ENCODE measurements at places on chromosomes 6 and 20.
A peak's percentile ranks its signal among the peaks of the same experiment; 100 is the strongest.

- no peak for DNase-seq
Measured at GRCh38 chr6:35552285-35552917, 39.7 kb upstream of the TULP1 start.

- no peak for DNase-seq
Measured at GRCh38 chr6:25050356-25050755, 114.6 kb upstream of the RIPOR2 start.

DNA sequence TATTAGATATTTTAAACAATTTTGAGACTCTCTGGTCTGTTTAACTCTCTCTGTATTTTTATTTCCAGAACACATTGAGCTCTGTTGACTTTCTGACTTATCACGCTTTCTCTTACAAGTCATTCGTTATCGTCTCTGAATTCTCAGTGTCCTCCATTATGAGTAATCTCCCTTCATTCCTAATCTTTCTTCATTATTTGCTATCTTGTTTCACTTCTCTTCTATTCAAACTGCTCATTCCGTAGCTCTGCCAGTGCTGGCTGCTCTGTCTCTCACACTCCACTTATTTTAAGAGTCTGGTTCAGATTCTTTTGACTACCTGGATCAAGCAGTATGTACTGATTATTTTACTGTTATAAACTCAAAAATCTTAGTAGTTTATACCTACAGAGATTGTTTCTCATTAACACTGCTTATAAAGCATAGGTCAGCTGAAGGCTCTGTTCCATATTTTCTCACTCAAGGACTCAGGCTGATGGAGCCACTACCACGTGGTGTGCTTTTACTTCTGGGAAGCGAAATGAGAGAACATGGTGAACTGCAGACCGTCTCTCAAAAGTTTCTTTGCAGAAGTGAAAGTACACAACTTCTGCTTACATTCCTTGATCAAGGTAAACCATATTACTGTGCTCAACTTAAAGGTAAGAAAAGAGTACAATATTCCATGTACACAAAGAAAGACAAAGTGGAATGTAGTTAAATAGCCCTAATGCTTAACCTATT lies 485.2 kb downstream of the GRIK2 start:
- no peak for DNase-seq

DNA sequence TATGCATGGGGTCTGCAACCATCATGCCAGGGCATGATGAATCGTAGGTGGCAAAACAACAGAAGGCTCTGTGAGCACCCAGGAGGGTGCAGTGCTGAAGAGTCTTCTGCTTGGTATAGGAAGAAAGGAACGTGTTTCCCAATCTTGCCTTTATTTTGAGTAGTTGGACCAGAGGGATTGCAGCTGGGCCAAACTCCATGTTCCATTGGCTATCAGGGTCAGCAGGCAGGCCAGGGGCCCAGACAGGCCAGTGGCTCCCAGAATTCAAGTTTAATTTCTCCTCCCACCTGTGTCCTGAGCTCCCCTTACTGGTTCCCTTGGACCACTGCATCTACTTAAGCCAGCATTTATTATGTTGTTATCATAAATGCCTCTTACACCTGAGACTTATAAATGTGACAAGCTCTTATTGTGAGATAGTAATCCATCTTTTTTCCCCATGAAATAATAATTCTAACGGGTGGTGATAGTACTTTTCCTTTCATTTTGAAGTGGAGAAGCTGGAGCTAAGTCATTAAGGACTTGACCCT lies 918 bp upstream of the TRIM38 start:
- DNase-seq = no peak

- DNase-seq = no peak
Measured at GRCh38 chr6:117711369-117711768, 36.1 kb downstream of the NUS1 start.

DNA sequence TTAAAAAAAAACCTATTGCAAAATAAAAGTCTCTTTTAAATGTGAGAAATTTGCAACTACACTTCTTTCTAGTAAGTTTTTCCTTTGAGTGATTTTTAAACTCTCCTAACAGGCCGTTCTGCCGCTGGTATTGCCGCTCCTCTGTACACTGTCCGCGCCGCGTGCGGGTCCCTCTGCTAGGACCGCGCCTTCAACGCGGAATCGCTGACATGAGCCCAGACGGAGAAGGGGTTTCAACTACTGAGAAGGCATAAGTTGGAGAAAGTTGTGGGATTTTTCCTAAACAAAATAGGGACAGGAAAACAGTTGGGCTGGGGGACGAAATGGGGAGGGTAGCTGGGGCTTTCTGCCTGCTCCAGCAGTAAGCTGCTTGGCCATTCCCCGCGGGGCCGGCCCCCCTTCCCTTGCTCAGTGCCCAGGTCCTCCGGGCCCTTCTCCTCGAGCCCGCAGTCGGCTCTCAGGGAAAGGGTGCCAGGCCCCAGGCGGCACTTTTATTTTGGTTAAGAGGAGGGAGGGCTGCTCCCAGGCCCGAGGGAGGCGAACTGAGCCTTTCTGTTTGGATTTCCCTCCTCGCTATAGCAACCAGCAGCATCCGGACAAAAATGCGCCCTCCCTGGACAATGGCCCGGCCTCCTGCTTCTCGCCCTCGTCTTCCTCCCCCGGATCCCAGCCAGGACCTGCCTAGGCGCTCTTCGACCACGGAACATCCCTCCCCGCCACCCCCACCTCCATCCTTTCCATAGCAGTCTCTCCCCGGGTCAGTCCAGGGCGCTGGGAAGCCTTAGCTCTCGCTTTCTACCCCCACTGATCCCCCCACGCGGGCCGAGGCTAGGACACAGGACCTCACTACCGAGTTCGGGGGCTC lies 6.8 kb upstream of the POU3F2 start:
- no peak for DNase-seq

DNA sequence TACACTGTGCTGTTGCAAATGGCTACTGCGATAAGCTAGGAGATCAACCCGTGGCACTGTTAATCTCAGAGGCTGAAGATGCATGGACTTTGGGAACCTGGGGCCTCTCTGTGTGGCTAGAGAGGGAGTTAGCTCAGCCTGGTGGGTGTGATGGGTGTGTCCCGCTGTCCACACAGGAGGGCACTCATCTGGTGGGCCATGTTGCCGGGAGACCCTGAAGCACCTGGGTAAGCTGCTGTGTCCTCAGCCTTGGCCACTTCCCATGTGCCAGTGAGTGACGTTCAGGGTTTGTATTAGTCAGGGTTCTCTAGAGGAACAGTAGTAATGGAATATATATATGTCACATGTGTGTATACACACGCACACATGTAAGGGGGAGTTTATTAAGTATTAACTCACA lies 132.7 kb downstream of the ERMARD start:
- no peak for DNase-seq

DNA sequence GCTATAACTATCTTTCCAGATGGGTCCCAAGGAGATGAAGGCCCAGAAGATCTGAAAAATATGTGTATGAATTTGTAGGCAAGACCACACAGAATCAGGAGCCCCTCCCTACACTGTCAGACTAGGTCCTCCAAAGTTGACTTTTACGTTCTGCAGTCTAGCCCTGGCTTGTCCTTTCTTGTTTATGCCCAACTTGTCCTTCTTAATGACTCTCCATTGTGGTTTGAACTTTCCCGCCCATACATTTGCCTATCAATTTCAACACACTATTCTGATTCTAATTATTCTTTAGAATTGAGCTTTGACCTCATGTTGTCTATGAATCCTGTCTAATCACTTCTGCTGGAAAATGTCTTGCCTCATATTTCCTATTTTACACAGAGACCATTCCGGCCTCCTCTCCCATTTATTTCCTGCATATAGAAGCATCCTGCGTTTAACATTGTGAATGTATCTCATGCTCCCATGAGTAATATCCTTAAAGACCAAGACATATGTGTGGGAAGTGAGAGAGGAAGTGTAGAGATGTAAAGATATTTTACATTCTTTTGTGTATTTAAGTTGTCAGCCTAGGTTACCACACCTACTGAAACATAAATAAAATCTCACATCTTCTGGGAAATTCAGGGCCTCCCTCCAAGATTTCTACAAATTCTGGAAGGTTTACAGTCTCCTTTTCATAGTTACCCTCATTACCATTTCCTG lies 348.3 kb downstream of the BCKDHB start:
- DNase-seq = no peak

GRCh38 chr6:70415247-70415646 lies 1.9 kb downstream of the FAM135A start:
- no peak for DNase-seq

GRCh38 chr6:53921639-53922038 lies 126.8 kb downstream of the LRRC1 start:
- no peak for DNase-seq

DNA sequence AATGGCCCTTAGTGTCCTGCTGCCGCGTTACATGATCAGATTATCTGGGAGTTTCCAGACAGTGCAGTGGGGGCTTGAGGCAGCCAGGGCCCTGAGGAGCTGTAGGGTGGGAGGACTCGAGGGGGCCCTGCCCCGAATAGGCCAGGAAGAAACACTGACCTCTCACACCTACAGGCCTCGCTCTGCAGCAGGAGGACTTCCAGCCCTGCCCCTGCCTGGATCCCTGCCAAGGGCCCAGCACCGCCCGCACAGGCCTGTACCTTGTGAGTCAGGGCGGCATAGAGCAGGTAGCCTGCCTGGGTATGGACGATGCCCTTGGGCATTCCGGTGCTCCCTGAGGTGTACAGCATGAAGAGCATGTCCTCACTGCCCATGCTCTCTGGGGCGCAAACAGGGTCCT lies 30.1 kb upstream of the APMAP start:
- no peak for DNase-seq

DNA sequence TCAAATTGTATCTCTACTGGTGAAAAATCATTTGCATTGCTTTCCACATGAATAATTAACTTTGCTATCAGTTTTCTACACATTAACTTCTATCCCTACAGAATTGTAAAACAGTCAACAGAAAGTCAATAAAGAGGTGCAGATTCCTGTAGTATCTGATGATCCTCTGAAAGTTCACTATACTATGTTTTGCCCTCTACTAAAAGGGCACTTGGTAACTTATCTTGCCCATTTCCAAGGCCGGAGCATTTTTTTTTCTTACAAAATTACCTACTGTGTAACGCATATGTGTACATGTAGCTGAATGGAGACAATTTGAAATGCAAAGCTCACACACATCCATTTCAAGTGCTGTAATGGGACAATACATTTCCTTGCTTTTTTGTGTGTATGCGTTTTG lies 9.6 kb upstream of the SPTLC3 start:
- DNase-seq = no peak

- DNase-seq = peak; percentile 18
Measured at GRCh38 chr6:35259948-35260590, 534 bp downstream of the ZNF76 start.

DNA sequence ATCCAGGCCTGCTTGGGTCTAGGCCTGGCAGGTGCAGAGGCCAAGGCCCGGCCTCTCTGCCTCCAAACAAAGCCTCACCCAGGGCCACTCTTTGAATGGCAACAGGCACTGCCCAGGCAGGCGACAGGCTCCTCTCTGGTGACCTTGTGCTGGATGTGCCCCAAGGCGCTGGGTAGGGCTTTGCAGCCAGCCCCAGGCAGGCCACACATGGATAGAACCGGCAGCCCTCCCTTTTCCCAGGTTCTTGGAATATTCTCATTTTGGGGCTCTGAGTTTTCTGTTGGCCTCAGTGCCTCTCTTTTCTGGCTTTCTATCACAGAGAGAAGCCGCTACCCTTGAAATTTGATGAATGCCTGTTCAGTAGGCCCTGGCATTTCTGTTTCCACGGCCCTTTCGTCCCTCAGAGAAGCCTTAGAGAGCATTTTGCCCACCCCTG lies 18.9 kb downstream of the PKIG start:
- no peak for DNase-seq

- DNase-seq = no peak
Measured at GRCh38 chr20:35077341-35077740, 15.3 kb downstream of the TRPC4AP start.

- DNase-seq = no peak
Measured at GRCh38 chr6:166483573-166484250, 101.0 kb upstream of the MPC1 start.

GRCh38 chr6:2556761-2557160 lies 194.0 kb downstream of the MYLK4 start:
- no peak for DNase-seq

DNA sequence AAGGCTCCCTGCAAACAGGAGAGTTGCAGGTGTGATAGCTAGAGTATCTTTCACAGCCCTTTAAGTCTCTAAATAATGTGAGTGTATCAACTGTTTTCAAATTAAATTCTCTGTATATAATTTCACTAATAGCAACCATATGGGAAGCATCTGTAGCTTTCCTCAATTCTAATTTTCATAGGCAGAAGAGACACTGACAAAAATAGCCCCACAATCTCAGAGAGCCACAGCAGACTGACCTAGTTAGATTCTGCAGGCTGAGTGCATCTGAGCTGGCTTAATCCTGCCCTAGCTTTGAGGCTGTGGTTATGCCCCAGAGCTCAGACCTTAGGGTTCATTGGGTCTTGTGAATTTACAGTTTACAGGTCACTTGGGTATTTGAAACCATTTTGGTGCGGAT lies 63.9 kb downstream of the MAP7 start:
- DNase-seq = no peak

GRCh38 chr20:62762801-62763368 lies 33.4 kb upstream of the MRGBP start:
- no peak for DNase-seq

- no peak for DNase-seq
Measured at GRCh38 chr6:156163311-156163710, 613.9 kb upstream of the ARID1B start.

- no peak for DNase-seq
Measured at GRCh38 chr20:31573555-31574321, 31.4 kb upstream of the ID1 start.

DNA sequence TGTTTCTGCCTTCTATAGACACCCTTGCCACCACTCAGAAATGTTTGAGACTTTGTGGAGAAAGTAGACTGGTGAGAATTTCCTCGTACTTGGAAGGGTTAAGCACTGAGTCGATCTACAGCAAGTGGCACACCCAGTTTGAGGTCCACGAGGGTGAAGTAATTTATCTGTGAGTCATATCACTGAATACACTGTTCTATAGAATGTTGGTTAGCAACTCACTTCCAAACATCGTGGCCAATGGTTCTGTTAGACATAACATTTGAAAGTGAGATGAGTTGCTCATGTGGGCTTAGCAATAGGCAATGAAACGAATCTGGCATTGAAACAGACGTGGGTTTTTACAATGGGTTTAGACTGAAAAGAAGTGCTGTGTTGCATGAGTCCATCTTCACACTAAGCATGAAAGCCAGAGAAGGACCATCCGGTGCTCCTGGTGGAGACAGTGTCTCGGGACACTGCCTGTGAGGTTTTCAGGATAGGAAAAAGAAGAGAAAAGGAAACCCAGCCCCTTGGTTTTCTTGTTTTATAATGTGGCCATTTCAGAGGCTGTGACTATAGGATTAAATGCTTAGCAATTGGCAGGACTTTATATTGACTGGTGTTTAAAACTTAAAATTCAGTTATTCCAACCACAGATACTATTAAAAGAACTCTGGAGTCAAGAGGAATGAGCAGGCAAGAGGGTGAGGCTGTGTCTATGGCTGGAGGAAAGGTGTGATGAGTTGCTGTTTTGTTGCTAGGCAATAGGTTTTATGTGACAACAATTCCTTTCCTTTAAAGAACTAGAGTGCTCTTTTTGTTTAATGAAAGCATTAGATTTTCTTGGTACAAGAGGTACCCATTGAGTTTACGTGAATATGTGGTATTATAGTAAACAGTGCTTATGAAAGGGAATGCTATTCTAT lies 31.0 kb upstream of the EZR start:
- peak; percentile 75 for DNase-seq

- DNase-seq = no peak
Measured at GRCh38 chr20:63180569-63181185, 35.3 kb downstream of the YTHDF1 start.

- no peak for DNase-seq
Measured at GRCh38 chr20:10855778-10856177, 182.0 kb upstream of the JAG1 start.

All from stromal cell of bone marrow (primary cell).